NCI-H460 (cell line): ENCODE measurements at places on chromosomes 11 and 22.
A peak's percentile ranks its signal among the peaks of the same experiment; 100 is the strongest.

DNA sequence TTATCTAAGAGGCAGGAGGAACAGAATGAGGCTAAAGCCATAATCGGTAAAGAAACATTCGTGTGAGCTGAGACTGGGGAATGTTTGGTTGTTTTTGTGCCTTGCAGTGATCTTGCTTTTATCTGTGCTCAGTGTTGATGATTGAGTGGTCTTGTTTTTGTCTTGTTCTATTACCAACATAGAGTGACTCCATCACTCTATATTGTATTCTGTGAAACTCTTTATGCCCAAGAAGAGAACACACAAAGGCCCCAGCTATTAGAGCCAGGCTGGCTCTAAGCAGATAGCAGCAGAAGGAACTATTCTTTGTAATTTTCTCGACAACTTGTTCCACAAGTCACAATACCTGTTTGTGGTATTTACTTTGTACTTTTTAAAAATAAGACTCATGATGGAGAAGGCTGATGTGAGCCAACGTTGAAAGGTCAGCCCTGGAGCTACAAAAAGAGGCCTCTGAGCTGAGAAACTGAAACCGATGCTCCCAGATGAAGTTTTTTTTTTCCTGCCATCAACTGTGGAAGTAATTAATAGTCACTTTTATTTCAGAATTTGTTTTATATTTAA is 68.4 kb downstream of the LARGE1 start:
- DNase-seq: no peak

DNA sequence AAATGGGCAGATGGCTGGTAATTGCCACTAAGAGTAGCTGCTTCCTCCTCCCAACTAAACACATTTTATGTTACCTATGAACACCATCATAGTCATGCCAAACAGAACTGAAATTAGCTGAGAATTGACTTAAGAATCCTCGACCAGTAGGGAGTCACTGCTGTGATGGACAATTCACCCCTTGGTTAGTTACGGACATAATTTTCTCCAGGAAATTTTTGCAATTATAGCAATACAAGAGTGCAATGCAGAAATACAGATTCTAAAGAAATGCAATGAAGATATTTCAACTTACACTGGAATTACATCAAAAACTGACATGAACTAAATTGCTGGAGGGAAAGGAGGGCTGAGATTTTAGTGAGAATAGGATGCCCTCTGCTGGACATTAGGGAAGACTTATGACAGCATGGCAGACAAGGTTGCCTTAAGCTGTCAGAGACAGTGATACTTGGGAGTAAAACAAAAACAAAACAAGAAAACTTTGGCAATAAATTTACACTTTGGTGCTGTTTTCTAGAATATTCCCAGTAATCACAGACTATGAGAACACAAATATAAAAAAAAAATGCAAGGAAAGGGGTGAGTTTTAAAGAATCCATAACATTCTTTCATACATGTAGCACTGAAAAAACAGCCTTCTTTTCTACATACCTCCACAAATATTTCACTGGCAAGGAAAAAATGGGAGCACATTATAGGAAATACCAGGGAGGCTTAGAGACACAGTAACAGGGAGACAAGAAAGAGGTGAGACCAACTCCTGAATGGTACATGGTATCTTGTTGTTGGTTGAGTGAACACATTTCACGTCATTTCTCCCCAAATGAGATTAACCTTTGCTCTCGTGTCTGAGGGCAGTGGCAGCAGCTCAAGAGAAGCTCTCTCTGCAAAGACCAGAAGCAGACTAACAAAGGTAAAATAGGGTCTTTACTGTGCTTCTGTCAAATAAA is 11.2 kb upstream of the PPP2R1B start:
- peak; percentile 55 for DNase-seq

- DNase-seq: no peak
Observed at GRCh38 chr11:113705871-113706655, at the start of gene TMPRSS5. TMPRSS5 (minus strand) TSS chr11:113706308; CDS start chr11:113706224, 84 bp downstream.

GRCh38 chr22:39482768-39483167 is 19.3 kb upstream of the MIEF1 start:
- no peak for DNase-seq

DNA sequence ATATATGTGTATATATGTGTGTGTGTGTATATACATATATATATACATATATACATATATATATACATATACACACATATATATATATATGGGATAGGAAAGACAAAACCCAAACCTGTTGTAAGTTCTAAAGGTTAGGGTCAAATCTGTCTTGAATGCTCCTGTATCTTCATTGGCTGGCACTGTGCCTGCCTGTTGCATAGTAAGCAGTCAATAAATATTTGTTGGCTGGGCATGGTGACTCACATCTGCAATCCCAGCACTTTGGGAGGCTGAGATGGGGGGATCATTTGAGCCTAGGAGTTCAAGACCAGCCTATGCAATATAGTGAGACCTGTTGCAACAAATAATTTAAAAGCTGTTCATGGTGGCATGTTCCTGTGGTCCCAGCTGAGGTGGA is 205.4 kb downstream of the DBX1 start:
- no peak for DNase-seq

DNA sequence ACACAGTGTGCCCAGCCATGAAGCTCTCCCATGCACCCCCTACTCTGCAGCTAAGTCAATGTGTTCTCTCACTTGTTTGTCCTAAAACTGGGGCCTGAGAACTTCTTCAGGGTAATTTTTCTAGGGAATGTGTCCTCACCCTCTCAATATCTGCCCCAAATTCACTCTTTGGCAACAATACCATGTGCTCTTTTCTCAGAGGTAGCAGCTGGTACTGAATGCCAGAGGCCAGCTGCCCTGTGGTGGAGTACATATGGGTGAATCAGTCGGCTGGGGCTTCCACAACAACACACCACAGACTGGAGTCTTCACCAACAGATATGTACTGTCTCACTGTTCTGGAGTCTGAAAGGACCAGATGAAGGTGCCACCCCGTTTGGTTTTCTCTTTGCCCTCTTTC is 97.7 kb upstream of the TOP3B start:
- DNase-seq: no peak

- no peak for DNase-seq
Observed at GRCh38 chr11:126740846-126741245, 259.7 kb downstream of the KIRREL3 start.

GRCh38 chr11:82996966-82997606 is 74.6 kb downstream of the RAB30 start:
- no peak for DNase-seq

GRCh38 chr11:26782220-26782965 is 60.5 kb upstream of the SLC5A12 start:
- no peak for DNase-seq
